ENCODE measurements at places on chromosomes 13 and 19.

- no peak for DNase-seq
These were observed 5.5 kb upstream of the ZNF428 start for GRCh38 chr19:43624933-43625332.

- DNase-seq = no peak
These were observed 1711.8 kb downstream of the SLITRK5 start for GRCh38 chr13:89382981-89383380.

DNA sequence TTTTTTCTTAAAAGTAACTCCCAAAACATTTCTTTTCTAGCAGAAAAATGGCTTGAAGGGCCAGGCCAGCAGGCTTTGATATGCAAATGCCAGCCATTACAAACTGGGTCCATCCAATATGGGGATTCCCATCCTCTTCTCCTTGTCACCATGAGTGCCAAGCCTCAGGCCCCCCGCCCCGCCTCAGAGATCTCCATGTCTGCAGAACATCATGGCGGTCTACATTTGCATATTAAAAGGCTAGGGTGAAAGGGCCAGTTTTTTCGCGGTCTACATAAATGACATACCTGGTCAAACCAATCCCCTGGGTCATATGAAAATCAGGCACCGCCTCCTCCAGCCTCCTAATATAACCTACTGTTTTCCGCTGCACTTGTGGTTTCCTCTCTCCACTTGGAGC lies 1327.6 kb downstream of the UQCRFS1 start:
- no peak for DNase-seq

GRCh38 chr19:8577247-8577646 lies at the start of gene MYO1F:
Gene MYO1F, minus strand, starts transcription at chr19:8577442. Its CDS starts 133 bp downstream, at chr19:8577309.
- peak; percentile 11 for DNase-seq

DNA sequence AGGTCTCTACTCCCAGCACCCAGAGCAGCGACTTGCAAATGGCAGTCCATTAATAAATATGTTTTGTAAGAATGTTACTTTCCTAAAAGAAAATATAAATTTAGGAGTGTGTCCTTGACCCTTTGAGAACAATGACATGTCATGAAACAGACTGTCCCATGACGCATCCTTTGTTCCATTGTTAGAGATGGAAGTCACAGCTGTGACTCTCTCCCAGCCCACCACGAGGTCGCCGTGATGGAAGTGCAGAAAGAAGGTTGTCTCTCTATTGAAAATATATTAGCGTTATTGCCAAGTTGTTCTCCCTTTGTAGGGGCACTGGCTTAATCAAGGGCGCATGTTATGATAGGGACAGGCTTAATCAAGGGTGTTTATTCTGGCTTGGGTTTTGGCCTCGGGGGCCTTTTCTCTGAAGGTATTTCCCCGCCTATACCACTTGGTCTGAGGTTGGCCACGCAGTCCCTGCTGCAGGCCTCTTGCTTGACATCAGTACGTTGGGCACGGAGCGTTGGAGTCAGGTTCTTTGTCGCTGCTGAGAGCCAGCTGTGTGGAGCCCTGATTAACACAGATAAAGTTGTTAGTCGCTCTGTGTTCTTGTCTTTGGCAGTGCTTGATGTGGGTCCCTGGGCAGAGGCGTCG lies 126.7 kb upstream of the ZNF536 start:
- no peak for DNase-seq

GRCh38 chr13:32941368-32941767 lies 74.9 kb upstream of the KL start:
- DNase-seq = no peak

- DNase-seq = no peak
These were observed 13.6 kb downstream of the FAM187B start for GRCh38 chr19:35214766-35215422.

- DNase-seq = no peak
These were observed 676 bp upstream of the POLRMT start for GRCh38 chr19:633786-634639.

DNA sequence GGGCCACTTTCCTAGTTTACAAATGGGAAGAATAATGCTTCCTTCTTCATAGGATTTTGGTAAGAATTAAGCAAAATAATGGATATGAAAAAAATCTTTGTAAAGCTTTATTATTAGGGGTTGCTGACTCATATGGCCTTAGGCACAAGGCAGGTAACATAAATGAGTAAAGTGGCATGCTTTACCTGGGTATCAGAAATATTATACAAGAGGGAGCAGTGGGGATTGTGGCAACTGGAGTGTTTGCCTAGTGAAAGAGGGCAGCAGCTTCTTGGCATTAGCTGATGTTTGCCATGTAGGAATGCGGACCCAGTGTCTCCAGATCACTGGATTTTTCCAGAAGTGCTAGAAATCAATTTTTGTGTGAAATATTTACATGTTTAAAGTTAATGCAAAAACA lies 19.5 kb downstream of the WDFY2 start:
- no peak for DNase-seq

GRCh38 chr13:110454956-110455355 lies 106.6 kb downstream of the RAB20 start:
- DNase-seq = no peak

DNA sequence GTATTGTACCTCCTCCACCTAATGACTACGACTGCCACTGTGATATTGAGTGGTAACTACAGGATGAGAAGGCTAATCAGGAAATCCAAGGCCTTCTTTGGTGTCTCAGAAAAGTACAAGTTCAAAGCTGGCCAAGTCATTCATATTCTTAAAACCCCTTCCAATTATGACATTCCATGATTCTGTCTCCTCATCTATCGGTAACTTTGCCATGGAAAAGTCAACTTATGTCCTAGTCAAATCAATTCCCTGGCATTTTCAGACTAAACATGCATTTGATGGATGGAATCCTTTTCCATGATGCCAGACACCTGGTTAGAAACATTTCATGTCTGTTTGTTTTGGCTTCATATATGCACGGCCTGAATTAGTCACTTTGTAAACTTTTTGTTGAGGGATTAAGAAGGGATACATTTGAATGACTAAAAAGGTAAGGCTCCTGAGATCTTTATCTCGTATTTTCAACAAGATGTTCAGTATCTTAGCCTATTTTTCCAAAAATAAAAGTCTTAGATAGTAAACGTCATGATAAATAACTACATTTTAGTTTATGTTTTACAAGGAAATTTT lies 186.5 kb downstream of the NHLRC3 start:
- DNase-seq = no peak

GRCh38 chr13:49110122-49110912 lies 109.8 kb upstream of the MLNR start:
- DNase-seq = peak; percentile 81

DNA sequence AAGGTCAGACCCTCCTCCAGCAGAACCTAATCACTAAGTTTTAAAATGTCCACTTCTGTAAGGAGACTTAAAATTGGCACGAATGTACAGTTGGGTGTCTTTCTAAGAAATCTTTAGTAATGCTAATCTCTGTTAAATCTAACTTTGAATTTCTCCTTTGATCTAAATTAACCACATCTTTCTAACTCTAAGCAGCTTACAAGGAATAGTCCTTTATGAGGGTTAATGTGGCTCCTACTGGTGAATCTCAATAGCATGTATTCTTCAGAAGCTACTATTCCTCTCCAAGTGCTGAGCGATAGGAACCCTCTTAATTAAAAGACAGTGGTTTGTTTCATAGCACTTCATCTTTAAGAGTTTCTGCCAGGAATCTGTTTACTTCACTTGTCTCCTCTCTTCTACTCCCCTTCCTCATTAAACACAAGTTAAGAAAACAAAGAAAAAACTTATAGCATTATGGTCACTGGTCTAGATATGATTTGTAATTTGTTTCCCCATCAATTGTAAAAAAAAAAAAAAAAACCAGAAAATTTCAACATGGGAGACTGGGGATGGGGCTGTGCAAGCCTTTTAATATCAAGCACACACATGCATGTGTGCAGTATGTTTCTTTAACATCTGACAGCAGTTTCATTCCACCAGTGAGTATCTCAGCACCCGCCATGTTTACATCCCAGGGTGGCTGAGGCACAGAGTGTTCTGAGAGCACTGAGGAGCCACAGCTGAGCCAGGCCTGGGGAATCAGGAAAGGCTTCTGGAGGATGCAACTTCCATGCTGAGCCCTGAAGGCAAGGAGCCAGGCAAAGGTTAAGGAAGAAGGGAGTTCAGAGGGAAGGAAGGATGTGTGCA lies 57.7 kb downstream of the ATP7B start:
- no peak for DNase-seq

DNA sequence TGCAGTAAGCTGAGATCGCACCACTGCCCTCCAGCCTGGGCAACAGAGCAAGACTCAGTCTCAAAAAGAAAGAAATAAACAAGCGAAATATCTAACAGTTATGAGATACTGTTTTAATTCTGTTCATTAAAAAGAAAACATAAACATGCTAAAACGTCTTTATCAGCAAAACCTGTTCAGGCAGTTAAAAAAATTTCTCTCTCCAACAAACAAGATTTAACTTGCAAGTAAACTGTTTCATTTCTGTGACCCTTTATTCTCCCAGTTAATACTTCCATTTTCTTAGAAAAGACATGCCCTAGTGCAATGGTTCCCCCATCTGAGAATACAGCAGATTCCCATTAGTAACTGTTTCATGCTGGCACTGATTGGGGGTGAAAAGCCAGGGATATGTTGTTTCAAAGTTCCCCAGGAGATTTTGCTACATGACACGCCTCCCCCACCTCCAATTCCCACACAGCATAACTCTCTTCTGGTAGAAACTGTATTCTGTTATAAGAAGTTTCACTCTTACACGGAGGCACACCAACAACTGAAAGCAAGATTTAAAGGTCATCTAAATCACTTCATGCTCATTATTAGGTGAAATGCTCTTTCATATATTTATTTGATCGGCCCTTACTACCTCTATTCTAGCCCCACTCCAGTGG lies 24.4 kb downstream of the ELF1 start:
- DNase-seq = no peak

GRCh38 chr13:25654322-25654721 lies 282.5 kb downstream of the ATP8A2 start:
- no peak for DNase-seq

DNA sequence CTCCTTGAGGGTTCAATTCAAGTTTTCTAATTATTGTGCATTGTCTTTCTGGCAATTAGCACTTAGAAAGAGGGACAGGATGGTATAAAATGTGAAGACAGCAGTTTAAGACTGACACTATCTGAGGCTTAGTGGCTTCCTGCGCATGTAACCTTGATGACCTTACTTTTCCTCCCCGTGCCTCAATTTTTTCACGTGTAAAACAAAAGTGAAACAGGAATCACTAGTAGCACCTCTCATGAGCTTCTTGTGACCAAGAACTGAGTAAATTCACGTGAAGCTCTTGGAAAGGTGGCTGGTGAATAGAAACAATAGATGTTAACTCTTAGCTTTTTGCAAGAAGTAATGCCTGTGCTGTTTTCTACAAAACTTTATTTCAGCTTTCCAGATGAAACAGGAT lies 233.9 kb downstream of the LMO7 start:
- DNase-seq = no peak

GRCh38 chr13:28357911-28358433 lies 137.0 kb downstream of the FLT1 start:
- no peak for DNase-seq

DNA sequence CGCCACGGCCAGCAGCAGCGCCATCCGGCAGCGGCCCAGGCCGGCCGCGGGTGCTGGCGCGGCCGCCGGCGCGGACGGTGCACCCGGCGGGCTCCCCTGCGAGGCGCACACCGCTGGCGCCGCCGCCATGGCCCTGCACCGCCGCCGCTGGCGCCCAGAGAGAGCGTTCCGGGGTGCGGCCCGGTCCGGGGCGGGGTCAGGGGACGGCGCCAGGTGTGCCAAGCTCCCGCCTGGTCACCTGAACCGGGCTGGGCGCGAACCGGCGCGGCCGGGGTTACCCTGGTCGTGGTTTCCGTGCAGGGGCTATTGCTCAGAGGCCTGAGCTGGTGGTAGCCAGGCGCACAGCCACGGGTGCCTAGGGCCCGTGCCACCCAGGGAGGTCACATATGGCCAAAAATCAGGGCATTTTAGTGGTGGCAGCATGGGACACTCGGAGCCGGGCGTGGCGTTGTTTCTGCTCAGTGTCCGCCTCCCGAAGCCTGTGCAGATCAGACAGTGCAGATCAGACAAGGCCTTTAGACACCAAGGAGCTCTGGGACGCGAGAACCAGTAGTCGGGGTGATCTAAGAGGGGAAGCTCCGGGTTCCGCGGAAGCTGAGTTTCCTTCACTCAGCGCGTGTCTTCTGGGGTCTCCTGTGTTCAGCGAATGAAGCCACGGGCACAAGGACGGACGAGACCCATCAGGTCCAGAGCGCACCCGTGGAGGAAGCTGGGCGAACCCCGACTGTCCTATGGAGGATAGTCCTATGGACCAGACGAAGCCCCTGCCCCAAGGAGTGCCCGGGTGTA lies at the start of gene TMEM238:
TMEM238 (minus strand) TSS at position 162 of the 789 bp plus-strand sequence; CDS start at position 129, 33 bp downstream.
- DNase-seq = no peak
